ENCODE measurements at places on chromosomes 4 and X. TPM values are rescaled to one million over a fixed set of nuclear protein-coding genes. Genes with fewer than 3 reads are reported as not detected.
A peak's percentile ranks its signal among the peaks of the same experiment; 100 is the strongest.

IL21 gene
- total RNA-seq, result not detected

SPRY1 gene
- 118 TPM for total RNA-seq

CT45A2 gene
- total RNA-seq, result not detected

FATE1 gene
- total RNA-seq, result not detected

NFXL1 gene
- total RNA-seq, result 8.3 TPM

BEX2 gene
- 16.4 TPM for total RNA-seq

SORBS2 gene
- total RNA-seq, result 530 TPM

DNA sequence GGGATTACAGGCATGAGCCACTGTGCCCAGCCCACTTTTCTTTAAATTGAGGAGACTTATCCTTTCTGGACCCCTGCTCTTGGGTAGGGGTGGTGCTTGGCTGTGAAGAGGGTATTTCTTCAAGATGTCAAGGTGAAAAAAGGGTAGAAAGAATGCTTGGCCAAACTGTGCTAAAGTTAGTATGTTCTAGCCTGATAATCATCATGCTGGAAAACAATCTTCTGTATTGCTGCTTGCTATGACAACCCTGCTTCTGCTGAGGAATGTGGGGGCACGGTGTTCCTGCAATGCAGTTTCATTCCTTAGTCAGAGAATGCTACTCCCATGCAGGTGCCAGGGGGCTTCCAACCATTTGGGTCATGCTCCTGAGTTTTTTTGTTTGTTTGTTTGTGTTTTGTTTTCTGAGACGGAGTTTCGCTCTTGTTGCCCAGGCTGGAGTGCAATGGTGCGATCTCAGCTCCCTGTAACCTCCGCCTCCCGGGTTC is 4.0 kb upstream of the UBE2A start:
- H3K27ac ChIP-seq, result no peak overlapping the region
- H3K27me3 ChIP-seq, result no peaks in the 10 kb centered on the region
- H3K4me3 ChIP-seq, result no peak overlapping the region
- no peak for DNase-seq
- no peaks in the 10 kb centered on the region for H3K36me3 ChIP-seq

- H3K27ac ChIP-seq, result no peak overlapping the region
- no peaks in the 10 kb centered on the region for H3K36me3 ChIP-seq
- no peaks in the 10 kb centered on the region for H3K27me3 ChIP-seq
- peak; percentile 72 for DNase-seq
- H3K4me1 ChIP-seq, result peaks cover 13% of the 10 kb centered on the region
- H3K4me3 ChIP-seq, result no peak overlapping the region
Measured at GRCh38 chr4:8176547-8177399, 18.2 kb upstream of the ABLIM2 start.

- H3K4me1 ChIP-seq, result no peaks in the 10 kb centered on the region
- no peaks in the 10 kb centered on the region for H3K27me3 ChIP-seq
- peak overlapping the region; percentile 80 for H3K27ac ChIP-seq
- no peaks in the 10 kb centered on the region for H3K36me3 ChIP-seq
Measured at GRCh38 chr4:118904935-118905334, 16.3 kb downstream of the SYNPO2 start.

DNA sequence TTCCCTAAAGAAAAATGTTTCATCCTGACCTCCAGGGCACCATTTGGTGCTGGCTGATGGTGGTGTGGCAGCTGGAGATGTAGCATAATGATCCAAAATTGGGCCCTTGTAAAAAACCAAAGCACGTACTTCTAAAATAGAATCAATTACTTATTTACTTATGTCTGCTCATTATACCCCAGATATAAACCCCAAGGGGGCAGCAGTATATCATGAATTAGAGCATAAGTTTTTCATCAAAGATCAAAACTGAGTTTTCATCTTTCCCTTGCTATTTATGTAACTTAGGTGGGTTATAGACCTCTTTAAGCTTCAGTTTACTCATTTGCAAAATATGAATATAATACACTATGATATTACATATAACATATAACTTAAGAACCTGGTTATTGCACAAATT is 241.1 kb downstream of the TACR3 start:
- no peaks in the 10 kb centered on the region for H3K27me3 ChIP-seq
- no peak for DNase-seq
- no peaks in the 10 kb centered on the region for H3K36me3 ChIP-seq
- no peak overlapping the region for H3K27ac ChIP-seq
- H3K4me1 ChIP-seq, result no peaks in the 10 kb centered on the region
- H3K4me3 ChIP-seq, result no peak overlapping the region

DNA sequence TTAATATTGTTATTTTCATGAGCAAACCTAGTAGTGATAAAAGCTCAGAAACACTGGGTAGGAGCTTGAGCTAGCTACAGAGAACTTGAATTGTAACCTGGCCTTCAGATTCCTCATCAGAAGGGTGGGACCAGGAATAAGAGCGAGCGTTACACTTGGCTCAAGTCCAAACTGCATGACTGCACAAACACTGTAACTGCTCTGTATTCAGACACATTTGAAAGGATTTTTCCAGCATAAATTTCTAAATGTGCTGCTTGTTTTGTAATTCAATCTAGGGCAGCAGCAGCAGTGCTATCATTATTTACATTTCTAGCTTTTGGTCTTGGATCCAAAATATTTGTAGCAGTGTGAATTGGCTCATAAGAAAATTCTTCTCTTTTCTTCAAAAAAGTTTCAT is 133.0 kb upstream of the TMLHE start:
- H3K27me3 ChIP-seq, result no peaks in the 10 kb centered on the region
- H3K4me1 ChIP-seq, result peaks cover 11% of the 10 kb centered on the region
- H3K36me3 ChIP-seq, result no peaks in the 10 kb centered on the region
- DNase-seq, result peak; percentile 59
- no peak overlapping the region for H3K4me3 ChIP-seq

DNA sequence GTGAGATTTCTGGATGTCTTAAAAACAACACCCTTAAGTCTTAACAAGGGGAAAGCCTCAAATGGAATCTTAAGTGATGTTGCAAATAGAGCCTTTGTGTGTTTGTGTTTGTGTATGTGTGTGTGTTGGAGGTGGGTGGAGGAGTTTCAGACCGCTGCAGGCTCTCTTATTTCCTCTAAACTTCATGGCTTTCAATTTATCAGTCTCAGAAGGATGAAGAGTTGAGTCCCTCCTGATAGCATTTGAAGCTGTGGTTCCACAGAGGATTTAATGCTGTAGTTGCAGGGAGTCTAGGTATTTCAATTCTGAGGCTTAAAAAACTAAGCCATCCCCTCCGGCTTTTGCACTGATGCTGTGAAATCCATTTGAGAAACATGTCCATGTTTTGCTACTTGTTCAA is 4.3 kb upstream of the AGA start:
- H3K36me3 ChIP-seq, result no peaks in the 10 kb centered on the region
- no peaks in the 10 kb centered on the region for H3K27me3 ChIP-seq
- DNase-seq, result no peak
- H3K4me3 ChIP-seq, result no peak overlapping the region
- H3K27ac ChIP-seq, result no peak overlapping the region

- no peak for DNase-seq
- no peaks in the 10 kb centered on the region for H3K27me3 ChIP-seq
- H3K36me3 ChIP-seq, result no peaks in the 10 kb centered on the region
- H3K4me3 ChIP-seq, result no peak overlapping the region
Measured at GRCh38 chr4:183383606-183384005, 60.8 kb upstream of the CDKN2AIP start.

DNA sequence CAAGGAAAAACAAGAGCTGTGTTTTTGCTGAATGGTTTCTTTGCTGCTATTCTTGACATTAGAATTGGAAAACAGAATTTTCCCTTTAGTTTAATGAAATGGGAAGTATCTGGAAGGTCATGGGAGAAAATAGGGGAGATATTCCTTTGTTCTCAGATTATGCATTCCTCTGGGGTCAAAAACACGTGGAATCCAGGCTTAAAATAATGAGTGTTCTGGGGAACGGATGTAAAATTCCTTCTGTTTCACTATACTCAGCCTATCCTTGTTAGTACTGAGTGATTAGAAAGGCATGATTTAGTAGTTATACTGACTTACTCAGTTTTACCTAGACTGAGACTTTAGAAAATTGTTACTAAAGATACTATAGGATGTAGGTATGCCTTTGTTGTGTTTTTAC is 107.3 kb downstream of the ARHGAP10 start:
- no peak overlapping the region for H3K4me3 ChIP-seq
- H3K4me1 ChIP-seq, result peaks cover 56% of the 10 kb centered on the region
- no peaks in the 10 kb centered on the region for H3K27me3 ChIP-seq
- H3K27ac ChIP-seq, result no peak overlapping the region

DNA sequence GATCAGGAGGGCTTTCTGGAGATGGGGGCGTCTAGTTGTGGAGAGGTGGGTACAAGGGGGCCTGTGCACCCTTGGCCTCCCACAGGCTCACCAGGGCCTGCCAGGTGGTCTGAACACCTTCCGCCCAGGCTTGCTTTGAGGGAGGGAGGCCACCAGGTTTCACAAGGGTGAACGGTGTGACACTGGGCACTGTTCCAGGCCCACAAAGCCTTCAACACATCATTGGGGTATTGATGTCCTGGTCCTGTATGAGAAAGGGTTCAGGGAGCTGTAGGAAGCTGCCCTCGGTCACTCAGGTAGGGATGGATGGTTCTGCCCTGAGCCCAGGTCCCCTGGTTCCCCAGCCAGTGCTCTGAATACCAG is 6.0 kb downstream of the HTRA3 start:
- H3K4me3 ChIP-seq, result no peak overlapping the region
- DNase-seq, result no peak
- peak overlapping the region; percentile 53 for H3K27ac ChIP-seq
- no peaks in the 10 kb centered on the region for H3K36me3 ChIP-seq
- H3K4me1 ChIP-seq, result peaks cover 74% of the 10 kb centered on the region

- H3K27me3 ChIP-seq, result no peaks in the 10 kb centered on the region
- H3K27ac ChIP-seq, result no peak overlapping the region
- no peaks in the 10 kb centered on the region for H3K4me1 ChIP-seq
- H3K36me3 ChIP-seq, result no peaks in the 10 kb centered on the region
- no peak for DNase-seq
- no peak overlapping the region for H3K4me3 ChIP-seq
Measured at GRCh38 chrX:109863811-109864210, 130.8 kb upstream of the ACSL4 start.

GRCh38 chrX:3815896-3816664 is 102.6 kb upstream of the PRKX start:
- peak; percentile 73 for DNase-seq
- no peaks in the 10 kb centered on the region for H3K36me3 ChIP-seq
- H3K4me3 ChIP-seq, result peak overlapping the region; percentile 86
- no peaks in the 10 kb centered on the region for H3K4me1 ChIP-seq

DNA sequence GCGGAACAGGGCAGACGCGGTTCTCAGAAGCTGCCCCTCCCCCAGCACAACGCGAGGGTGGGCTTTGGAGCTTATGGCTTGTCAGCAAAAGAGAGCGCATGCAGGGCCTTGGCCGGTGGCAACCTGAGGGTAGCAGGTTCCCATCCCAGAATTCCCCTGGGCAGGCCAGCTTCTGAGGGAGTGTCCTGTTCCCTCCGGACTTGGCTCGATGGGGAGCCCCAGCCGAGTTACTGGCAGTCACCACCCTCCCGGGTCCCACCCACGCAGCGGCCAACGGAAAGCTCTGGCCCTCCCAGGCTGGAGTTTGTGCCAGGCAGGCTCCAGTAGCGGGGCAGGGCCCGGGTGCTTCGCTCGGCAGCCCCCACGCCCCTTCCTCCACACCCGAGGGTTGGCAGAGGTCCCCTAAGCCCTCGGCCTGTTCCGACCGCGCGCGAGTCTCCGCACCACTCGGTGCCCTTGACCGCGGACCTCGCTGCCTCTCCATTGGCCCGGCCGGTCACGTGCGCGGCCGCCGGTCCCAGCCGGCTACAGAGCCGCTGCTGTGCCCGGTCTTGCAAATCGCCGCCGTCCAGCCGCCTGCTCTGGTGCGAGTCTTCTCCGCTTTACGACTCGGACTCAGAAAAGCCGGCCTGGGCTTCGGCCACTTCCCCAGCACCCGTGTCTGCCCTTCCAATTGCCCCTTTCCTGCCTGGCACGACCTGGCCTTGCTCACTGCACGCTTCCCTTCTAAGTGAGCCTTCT is 20.9 kb upstream of the MTM1 start:
- no peaks in the 10 kb centered on the region for H3K27me3 ChIP-seq
- H3K27ac ChIP-seq, result peak overlapping the region; percentile 73
- H3K4me3 ChIP-seq, result peak overlapping the region; percentile 38
- no peaks in the 10 kb centered on the region for H3K36me3 ChIP-seq
- H3K4me1 ChIP-seq, result peaks cover 17% of the 10 kb centered on the region

- no peaks in the 10 kb centered on the region for H3K27me3 ChIP-seq
- DNase-seq, result no peak
- H3K4me1 ChIP-seq, result no peaks in the 10 kb centered on the region
- H3K4me3 ChIP-seq, result no peak overlapping the region
- no peaks in the 10 kb centered on the region for H3K36me3 ChIP-seq
- no peak overlapping the region for H3K27ac ChIP-seq
Measured at GRCh38 chr4:120549011-120549570, 373.4 kb downstream of the PRDM5 start.

DNA sequence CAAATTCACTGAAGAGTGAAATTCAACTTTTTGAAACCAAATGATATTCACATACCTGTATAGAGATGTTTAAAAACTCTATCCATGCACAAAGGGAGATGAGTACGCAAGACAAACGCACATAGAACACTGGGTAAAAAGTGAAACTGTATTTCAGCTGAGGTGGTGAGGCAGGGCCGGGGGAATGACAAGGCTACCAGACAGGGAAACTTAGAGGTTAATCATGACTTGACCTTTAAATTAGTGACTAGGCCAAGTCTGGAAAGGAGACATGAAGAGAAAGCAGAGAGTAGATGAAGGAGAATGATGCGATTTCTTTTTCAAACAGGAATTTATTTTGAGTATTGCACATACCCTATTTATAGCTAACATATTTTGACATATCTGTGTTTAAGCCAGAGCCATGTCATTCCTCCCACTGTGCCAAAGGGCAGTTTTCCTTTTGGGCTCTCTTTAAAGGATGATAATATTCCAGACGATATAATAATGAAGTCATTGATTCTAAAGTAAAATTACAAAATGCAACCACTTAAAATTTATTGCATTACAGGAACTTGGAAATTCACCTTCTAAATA is 49.4 kb downstream of the ARHGEF6 start:
- DNase-seq, result no peak
- peak overlapping the region; percentile 73 for H3K27ac ChIP-seq
- H3K4me1 ChIP-seq, result no peaks in the 10 kb centered on the region
- no peaks in the 10 kb centered on the region for H3K27me3 ChIP-seq
- H3K36me3 ChIP-seq, result no peaks in the 10 kb centered on the region

DNA sequence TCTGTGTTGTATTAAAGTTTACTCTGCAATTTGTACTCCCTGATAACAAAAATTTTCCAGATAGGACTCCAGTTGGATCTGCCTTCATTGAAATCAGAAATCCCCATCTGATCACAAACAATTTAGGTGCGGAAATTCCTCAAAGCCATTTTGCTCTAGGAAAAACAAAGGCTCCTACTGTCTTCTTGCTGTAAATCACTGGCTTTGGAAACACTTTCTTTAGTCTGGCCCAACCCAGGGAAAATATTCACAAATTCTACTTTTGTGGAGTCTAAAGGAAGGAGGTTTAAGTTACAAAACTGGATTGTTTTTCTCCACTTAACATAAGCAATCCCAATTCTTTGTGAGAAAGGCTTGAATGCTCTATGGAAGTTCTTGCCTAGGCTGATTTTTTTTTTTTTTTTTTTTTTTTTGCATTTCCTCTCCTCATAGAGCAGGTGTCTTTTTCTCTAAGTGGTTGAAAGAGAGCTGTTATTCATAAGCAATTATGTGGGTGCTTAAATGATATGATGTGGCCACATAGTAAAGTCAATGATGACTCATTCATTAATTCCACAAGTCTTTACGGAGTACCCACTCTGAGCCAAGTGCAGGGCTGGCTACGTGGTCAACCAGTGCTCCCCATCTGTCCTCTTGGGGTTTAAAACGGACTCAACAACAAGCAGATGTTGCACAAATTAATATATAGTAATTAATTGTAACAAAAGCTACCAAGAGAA is 261.4 kb downstream of the LDB2 start:
- no peaks in the 10 kb centered on the region for H3K36me3 ChIP-seq
- H3K4me1 ChIP-seq, result no peaks in the 10 kb centered on the region
- no peak overlapping the region for H3K27ac ChIP-seq
- H3K4me3 ChIP-seq, result no peak overlapping the region
- H3K27me3 ChIP-seq, result no peaks in the 10 kb centered on the region
